ENCODE measurements at places on chromosomes 12 and 14.

- DNase-seq: no peak
Measured at GRCh38 chr12:46798648-46799047, 27.1 kb downstream of the SLC38A4 start.

DNA sequence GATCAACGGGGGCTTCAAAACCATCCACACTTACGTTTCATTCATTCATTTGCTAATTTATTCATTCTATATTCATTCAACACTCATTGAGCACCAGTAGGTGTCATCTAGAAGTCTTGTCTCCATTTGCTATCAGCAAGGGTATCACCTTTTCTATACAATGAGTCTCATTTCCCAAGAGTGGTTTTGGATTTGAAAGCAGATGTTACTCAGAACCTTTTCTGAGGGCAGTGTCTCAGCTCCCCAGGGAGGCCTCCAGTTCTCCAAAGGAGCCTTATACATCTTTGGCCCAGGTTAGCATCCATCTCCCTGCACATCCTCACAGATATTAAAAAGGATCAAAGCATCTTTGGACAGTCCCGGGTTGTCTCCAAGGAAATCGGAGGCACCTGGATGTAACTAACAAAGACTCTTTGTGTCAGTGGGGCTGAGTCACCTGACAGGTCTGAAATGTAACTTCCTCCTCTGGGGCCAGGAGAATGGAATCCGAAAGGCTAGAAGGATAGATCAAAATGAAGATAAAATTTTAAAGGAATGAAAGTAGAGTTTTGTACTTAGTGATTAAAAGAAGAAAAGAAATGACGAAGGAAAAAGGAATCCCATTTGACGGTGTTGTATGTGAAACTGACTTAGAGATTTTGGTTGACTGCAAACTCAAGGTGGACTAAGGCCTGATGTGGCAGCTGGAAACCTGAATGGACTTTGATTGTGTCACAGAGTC lies 103.0 kb downstream of the VCPKMT start:
- DNase-seq: no peak

GRCh38 chr14:101521473-101521915 lies 39.8 kb upstream of the DIO3 start:
- no peak for DNase-seq

- DNase-seq: no peak
Measured at GRCh38 chr12:25423355-25424050, 129.6 kb downstream of the LMNTD1 start.

- no peak for DNase-seq
Measured at GRCh38 chr14:89805501-89805900, 149.0 kb downstream of the EFCAB11 start.

DNA sequence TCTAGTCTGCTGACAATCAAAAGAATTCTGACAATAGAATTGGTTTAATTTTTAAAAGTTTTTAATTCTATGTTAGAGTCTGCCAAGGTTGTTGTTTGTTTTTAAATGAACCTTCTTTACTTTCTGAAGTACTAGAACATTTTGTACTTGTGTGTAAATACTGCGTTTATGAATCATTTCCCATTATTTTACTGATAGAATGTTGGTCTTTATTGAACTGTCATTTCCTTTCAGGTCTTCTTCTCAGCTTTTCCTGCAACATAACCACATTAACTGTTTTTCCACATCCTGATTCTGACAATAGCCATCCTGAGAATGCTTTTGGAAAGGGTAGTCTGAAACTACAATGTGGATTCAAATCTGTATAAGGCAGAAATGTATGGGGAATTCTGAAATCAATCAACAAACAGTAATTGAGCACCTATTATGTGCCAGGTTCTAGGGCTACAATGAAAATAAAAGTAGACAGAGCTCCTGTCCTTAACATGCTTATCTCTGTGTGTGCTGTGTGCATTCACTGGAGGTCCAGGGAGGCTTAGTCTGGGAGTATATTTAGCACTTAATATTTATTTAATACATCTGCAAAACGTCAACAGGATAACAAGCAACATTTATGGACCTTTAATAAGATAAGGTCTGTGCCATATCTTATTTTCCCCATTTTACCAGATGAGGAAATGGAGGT lies 73.1 kb upstream of the SLC38A2 start:
- no peak for DNase-seq

DNA sequence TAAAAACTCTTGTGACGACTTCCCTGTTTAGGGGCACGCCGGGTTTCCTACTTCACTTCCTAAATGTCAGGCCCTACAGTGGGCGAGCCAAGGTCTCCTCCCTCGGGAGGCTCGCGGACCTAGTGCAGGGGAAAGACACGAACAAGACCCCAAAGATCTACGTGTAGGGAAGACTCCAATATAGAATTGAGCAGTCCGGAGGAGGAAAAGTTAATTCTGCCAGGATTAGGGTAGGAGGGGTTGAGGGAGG lies 564 bp downstream of the ATXN3 start:
- no peak for DNase-seq

DNA sequence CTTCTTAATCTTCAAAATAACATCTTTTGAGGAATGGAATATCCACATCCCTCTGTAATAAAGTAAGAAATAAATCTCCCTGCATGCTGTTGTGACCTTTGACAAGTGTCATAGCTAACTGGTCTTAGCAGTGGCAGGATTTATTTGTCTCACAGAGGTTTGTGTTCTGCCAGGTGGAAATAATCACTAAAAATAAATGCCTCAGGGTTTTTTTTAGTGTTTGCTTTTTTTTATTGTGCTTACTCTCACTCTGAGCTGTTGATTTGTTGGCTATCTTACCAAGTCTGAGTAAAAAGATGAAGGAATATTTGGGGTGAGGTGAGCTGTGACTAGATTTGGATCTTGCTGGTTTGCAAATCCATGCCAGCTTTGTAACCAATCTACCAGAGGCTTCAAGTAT lies 285.4 kb downstream of the ALG10B start:
- DNase-seq: no peak

DNA sequence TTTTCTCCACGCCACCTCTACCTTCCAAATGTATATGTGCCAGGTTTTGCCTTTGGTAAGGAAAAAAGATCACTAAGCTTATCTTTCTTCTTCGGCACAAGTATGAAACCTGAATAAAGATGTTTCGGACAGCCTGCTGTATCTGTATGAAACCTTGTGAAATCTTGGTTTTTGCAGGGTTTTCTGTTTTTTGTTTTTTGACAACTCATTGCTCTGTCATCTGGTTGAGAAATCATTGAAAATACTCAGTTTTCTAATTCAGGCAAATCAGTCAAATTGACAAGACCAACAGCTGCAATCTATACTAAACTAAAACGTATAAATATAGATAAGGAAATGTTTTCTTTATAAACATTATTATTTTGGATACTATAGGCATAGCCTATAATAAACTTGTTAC lies 63.1 kb upstream of the FGD4 start:
- no peak for DNase-seq

GRCh38 chr12:77118696-77119095 lies 53.3 kb upstream of the E2F7 start:
- no peak for DNase-seq

GRCh38 chr12:70045036-70045435 lies 198.2 kb upstream of the CNOT2 start:
- no peak for DNase-seq

DNA sequence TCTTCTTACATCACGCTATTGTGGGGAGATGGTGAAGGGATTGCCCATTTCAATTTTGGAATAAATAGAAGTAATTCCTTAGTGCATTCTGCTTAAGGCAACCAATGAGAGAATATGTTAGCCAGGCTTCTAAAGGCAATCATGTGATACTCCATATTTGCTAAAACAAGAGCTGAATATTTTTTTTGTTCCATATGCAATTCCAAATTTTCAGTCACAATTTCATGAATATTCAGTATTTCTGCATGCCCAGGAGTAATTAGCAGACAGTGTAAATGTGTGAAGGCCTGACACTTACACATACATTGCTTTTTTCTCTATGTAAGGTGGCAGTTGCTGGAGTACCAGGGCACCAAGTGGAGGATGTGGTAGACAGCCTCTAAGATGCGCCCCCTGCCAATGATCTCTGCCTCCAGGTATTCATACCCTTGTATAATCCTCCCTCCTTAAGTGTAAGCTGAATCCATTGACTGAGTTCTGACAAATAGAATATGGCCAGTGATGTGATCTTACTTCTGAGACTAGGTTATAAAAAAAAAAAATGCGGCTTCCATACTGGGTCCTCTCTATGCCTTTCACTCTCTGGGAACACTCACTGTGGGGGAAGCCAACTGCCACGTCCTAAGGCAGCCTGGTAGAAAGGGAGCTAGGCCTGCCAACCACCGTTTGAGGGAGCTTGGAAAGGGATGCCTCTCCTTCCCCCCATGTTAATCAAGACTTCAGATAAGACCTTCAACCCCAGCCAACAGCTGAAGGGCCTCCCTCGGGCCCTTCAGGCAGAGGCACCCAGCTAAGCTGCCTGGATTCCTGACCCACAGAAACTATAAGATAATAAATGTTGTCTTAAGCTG lies 62.7 kb upstream of the PTGR2 start:
- no peak for DNase-seq

DNA sequence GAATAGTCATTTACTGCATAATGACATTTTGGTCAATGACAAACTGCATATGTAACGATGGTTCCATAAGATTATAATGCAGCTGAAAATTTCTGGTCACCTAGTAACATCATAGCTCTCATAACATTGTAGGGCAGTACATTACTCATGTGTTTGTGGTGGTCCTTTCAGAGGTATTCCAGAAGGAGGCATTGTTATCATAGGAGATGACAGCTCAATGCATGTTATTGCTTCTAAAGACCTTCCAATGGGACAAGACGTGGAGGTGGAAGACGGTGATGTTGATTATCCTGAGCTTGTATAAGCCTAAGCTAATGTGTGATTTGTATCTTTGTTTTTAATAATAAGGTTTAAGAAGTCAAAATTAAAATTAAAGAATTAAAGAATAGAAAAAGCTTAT lies 43.8 kb upstream of the TSPAN11 start:
- peak; percentile 56 for DNase-seq

DNA sequence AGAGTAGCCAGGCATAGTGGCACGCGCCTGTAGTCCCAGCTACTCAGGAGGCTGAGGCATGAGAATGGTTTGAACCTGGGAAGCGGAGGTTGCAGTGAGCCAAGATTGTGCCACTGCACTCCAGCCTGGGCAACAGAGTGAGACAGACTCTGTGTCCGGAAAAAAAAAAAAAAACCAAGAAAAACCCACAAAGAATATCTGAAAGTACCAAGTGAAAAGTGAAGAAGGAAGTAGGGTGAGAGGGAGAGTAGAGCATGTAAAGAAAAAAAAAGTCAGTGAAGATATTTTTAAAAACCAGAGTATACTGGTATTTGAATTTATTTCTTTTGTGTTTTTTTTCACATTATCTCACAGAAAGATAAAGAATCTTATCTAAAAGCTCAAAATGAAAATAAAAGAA lies 43.3 kb upstream of the ISM2 start:
- no peak for DNase-seq

GRCh38 chr12:7303772-7304171 lies at the start of gene ACSM4:
Gene ACSM4 (plus strand): TSS chr12:7304072. CDS start chr12:7304332, 260 bp downstream.
- DNase-seq: no peak

- DNase-seq: peak; percentile 32
Measured at GRCh38 chr12:89454080-89454848, 70.3 kb downstream of the GALNT4 start.

DNA sequence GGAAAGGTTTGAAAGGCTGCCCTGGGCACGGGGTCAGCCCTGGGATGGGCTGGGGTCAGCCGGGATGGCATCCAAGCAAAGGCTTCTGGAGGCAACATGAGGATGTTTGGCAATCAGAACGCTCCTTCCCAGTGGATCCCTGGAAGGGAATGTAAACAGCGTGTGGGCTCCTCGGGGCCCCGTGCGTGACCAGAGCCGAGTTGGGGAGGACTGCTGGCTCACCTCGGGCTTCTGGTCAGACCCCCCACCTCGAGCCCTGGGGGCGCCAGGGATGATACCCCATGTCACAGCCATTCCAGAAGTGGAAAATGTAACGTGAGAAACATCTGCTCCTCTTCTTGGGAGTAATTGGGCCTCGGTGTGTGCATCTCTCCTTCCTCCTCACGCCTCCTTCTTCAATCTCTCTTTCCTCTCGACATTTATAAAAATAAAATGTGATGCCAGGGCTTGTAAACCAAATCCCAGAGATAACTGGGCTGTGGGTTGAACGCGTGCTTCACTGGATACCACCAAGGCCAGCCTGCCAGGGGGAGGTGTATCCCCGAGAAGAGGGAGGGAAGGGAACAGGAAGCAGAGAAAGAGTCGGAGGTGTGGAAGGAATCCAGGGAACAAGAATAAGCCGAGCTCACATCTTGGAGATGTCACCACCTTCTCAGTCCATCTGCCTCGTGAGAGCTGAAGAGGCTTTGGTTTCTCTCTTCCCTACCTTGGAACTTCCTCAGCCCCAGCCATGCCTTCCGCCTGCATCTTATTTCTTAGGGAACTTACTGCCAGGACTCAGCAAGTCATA lies 144.8 kb downstream of the NUAK1 start:
- DNase-seq: no peak

GRCh38 chr14:23284654-23285529 lies 1.0 kb downstream of the HOMEZ start:
- DNase-seq: no peak

DNA sequence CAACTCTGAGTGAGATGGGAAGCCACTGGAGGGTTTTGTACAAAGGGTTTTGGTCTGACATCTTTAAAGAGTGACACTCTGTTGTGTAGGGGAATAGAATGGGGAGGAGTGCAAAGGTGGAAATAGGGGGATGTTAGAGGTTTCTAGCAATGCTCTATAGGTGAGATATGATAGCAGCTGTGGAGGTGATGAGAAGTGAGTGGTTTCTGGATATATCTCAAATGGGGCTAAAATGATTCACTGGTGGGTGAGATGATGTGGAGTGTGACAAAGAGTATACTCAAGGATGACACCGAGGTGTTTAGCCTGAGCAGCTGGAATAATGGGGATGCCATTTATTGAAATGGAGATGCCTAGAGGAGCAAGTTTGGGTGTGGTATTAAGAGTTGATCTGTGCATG lies 426.4 kb downstream of the PCNX1 start:
- DNase-seq: no peak
